ENCODE measurements at places on chromosomes 12 and 14.

DNA sequence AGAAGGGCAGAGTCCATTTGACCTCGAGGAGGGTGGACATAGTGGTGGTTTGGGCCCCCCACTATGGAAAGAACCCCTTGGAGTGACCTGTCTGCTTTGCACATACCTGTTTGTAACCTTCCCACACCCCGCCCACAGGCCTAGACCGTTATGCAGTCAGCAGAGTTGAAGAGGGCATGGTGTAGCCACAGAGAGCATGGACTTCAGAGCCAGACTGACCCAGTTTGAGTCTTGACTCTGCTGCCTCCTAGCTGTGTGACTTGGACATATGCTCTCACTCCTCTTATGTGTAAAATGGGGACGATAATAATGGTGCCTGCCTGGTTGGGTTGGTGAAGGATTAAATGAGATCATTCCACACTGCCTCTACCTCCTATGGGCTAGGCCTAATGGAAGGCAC is 40.9 kb upstream of the NOS1 start:
- no peak for DNase-seq

DNA sequence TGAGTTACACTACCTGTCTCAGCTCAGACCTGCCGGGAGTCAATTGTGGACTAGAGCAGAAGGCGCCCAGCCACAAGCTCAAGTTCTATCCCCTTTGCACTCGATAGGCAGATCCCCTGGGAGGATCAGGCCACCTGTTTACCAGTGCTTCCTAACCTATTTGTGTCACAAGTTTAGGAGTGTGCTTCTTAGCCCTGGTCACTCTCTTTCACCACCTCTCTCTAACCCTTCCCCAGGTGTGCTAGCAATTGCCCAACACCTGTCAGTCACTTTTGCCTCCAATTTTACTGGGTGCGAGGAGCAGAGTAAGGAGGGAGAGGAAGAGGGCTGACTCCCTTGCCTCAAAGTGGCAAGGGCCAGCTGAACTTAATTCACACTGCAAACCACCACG is 745 bp upstream of the NAA30 start:
- DNase-seq = no peak

GRCh38 chr12:115296613-115297198 is 612.7 kb upstream of the TBX3 start:
- no peak for DNase-seq

DNA sequence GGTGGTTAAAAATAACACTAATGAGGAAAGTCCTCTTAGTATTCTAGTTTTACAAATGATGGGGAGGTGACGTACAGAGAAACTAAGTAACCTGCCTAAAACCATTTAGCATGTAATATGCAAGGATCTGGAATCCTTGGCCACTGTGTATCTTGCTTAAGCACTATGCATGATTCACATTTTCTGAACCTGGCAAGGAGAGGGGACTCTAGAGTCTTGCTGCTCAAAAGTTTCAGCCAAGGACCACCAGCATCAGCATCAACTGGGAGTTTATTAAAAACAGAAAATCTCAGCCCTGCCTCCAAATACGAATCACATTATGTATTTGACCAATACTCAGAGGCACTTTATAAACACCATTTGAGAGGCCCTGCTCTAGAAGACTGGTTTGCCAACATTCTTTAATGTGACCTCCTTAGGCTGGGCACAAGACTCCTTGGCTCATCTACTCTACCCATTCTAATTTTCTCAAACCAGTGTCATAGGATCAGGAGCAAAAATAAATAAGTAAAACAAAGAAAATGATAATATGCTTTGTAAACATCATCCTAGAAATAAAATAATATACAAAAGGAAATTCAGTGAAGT is 52.9 kb downstream of the ABCC9 start:
- no peak for DNase-seq

DNA sequence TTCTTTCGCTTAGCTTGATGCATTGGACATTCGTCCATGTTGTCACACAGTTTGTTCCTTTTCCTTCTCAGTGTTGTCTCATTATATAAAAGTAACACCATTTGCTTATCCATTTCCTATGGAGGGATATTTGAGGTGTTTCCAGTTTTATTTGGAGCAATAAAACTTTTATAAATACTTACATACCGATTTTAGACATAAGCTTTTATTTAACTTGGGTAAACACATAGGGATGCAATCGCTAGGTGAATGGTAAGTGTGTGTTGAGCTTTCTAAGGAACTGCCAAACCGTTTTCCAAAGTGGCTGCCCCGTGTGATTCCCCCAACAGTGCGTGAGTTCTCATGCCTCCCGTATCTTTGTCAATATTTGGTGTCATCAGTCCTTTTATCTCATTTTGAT is 95.2 kb upstream of the DYNC1H1 start:
- DNase-seq = no peak

- DNase-seq = no peak
These were observed 12.3 kb upstream of the GPRC5D start for GRCh38 chr12:12964255-12964654.

- no peak for DNase-seq
These were observed 103.2 kb upstream of the PARP11 start for GRCh38 chr12:3976351-3976938.

DNA sequence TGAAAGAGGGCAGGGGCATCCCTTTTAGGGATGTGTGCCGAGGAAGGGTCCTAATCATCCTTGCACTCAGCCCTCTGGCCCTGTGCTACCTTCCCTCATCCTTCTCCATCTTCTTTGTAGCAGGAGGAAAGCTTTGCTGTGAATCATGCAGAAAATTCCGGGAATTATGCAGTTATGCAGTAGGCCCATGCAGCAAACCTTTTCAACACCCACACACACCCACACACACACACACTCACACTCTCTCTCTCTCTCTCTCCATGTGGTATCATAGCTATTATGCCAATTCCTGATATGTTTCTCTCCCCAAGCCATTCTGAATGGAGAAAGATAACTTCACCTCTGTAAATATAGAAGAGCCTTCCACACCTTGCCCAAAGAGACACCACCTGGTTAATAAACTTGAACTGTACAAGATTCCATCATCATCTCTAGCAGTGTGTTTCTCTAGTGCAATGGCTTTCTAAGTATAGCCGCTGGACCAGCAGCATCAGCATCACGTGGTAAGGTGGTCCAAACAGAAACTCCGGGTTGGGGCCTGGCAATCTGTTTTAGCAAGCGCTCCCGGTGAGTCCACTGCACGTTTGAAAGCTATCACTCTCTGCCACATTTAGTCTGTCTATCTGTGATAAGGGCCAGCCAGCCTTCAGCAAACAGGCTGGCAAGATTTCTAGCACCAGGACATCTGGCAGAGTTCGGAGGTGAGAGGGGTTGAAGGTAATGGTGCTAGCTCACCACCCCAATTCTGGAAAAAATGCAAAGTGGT is 57.6 kb downstream of the MDM2 start:
- no peak for DNase-seq

DNA sequence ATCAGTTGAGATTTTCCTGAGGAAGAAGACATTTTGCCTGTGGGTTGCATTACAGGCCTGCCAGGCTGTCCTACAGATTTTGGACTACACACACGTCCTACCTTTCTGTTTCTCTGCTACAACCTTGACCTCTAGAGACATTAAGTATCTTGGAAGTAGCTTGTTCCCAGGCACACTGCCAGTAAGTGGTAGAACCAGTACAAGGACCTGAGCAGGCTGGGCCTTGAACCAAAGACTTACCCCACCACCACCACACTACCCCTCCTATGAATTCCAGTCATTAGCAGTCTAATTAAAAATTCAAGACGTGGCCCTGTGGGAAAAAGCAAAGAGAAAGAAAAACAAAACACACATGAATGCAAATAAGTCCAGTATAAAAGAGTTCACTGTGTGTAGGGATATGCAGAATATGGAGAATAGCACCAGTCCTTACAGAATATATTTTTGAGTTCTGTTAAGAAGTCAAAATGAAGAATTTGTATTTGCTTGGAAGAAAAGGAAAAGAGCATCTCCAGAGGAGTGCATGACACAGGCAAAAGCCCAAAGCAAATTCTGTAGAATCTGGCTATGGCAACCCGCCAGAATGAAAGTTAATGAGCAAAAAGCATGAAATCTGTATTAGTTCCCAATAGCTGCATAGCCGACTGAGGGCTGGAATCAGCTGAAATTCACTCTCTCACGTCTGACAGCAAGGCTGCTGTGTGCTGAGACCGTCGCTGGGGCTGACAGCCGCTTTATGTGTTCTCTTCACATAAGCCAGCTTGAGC is 74.3 kb upstream of the ST8SIA1 start:
- no peak for DNase-seq

- DNase-seq = no peak
These were observed 141.6 kb downstream of the KICS2 start for GRCh38 chr12:64080319-64081007.

GRCh38 chr14:96069421-96069820 is 30.3 kb downstream of the C14orf132 start:
- no peak for DNase-seq

DNA sequence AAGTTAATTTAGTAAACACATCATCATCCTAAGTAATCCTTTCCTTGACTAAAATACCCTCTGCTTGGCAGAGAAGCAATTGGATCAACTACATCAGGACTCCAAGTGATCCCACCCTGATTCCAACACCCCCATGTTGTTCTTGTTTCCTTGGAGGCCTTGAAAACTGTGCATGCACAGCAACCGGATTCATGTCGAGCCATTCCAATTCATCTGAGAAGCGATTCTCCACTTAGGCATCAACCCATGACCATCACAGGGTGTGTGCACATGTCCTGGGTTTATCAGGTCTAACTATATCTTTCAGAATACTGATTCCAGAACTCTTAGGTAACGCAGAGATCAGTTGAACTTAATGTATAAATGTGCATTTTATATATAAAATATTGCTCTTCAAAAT is 163.0 kb downstream of the NAV3 start:
- DNase-seq = no peak

GRCh38 chr12:76555231-76555767 is 4.3 kb downstream of the OSBPL8 start:
- DNase-seq = no peak

- DNase-seq = no peak
These were observed 10.1 kb downstream of the CHST11 start for GRCh38 chr12:104466709-104467345.

- no peak for DNase-seq
These were observed 5.4 kb downstream of the EGLN3 start for GRCh38 chr14:33945210-33946088.

- no peak for DNase-seq
These were observed 198.5 kb downstream of the KCNC2 start for GRCh38 chr12:75011120-75011519.

DNA sequence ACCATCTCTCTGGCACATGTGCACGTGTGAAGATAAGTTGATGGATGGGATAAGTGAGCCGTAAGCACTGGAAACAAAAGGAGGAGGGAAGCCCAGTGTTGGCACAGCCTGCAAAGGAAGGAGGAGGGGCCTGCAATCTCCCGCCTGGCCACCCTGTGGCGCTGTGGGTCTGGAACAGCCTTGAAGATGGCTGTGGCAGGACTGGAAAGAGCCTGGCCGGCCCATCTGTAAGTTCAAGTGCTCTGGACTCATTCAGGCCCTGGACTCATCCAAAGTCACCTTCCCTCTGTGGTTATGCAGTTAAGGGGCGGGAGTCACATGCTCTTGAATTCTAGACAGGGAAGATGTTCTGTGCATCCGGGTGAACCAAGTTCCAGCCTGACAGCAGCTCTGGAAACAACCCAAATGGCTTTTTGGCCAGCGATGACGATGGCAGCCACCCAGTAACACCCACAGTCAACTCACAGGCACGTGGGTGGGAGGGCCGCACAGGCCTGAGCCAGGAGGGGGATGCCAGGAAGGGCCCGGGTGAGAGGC is 50.4 kb downstream of the CHGA start:
- peak; percentile 8 for DNase-seq

- DNase-seq = no peak
These were observed 97.1 kb downstream of the ETNK1 start for GRCh38 chr12:22722081-22722480.

GRCh38 chr14:53152887-53153701 is at the start of gene DDHD1:
DDHD1 (minus strand) TSS chr14:53153323; CDS start chr14:53153098, 225 bp downstream.
- no peak for DNase-seq

- DNase-seq = no peak
These were observed 498 bp downstream of the GPR132 start for GRCh38 chr14:105064721-105065143.

DNA sequence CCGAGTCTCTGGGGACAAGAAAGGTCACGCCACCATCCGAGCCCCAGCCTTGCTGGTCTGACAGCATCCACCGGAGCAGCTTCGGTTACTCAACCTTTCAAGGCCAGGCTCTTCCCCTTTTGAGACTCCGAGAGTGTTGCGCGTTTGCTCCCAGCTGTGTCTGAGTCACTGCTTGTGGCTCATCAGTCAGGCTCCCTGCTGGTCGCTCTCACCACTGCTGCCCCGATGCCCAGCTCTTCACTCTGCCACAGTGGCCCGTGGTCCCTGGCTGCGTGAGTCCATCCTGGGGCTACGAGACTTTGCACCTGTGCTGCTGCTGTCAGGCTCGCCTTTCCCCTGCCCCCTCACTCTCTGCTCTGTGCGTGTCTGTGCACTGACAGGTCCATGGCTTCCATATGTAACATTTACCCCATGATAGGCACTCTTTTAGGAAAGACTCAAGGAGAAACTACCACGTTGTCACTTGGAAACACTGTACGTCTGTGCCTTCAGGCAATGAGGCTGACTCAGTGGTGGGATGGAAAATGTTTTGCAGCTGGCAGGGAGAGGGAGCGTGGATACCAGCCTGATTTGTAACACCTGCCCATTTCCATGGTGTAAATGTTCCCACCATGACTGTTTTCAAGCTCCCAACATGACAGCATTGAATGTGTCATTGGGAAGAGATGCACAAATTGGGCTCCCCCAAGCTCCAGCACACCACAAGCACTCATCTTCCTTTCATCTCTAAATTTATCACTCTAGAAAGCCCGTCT is 350.7 kb downstream of the TMEM132D start:
- no peak for DNase-seq

GRCh38 chr14:64467566-64467965 is 2.3 kb downstream of the AKAP5 start:
- no peak for DNase-seq

DNA sequence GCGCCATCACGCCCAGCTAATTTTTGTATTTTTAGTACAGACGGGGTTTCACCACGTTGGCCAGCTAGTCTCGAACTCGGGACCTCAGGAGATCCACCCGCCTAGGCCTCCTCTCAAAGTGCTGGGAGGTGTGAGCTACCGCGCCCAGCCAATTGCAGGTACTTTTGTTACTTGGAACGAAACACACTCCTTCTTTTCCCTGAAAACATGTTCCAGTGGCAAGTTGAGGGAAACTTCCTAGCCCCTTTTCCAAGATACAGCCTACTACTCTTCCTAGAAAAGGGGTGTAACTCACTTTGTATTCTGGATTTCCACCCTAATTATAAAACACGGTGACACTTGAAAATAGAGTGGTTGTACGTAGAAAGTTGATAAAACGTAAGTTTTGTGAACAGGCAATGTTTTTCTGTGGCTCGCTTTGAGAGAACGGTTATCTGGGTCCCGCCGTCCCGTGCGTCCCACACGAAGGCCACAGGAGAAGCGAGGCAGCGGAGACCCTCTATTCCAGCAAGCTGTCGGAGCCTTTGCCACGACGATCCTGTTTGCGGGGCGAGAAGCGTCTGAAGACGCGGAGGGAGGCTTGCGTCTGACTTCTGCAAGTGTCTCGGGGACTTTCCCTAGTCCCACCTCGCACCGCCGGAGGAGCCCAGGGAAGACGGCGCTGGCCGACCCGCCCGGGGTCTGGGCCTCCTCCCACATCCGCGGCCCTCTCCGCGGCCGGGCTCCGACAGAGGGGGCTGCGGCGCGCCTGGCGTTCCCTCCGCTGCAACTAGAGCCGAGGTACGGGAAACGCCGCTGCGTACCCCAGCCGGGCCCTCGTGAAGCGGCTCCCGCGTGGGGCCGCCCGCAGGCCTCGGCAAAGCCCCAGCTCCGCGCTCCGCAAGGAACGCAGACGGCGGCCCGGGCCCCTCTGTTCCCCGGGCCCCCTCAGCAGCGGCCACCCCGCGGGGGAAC is 745 bp downstream of the CDCA4 start:
- DNase-seq = no peak

Data from GOT3 (cell line).